ENCODE measurements at places on chromosomes 5 and 9.

DNA sequence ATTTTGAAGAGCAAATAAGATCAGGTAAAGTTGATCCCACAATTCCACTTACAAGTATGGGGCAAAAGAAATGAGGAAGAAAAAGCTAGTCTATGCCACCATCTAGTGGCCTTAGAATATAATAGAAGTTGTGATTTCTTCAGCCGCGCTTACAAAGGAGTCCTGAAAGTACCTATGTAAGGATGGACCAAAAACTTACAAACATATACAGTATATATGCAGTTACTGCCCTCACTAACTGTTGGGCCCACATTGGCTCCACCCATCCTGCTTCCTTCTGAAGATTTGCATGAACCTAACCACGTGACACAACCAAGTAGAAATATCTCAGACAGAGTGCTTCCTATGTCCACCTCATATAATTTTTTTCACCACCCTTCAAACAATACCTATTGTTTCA is 11.7 kb upstream of the OR13D1 start:
- DNase-seq, result no peak

DNA sequence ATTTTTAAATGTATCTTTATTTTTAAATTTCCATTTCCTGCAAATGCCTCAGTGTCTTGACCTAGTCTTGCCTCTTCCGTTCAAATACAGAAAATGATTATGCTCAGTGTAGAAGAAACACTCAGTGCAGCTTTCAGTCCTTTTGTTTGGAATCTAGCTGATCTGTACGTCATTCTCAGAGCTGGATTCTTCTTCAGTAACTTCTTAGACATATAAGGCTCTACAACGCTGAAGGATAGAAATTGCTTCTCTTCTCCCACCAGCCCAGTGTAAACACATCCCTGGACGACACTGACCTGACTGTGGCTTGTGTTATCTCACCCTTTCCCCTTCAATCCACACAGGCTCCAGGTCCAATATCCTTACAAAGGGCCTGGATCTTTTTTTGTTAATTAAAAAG is 3.2 kb upstream of the ALDH1B1 start:
- no peak for DNase-seq

DNA sequence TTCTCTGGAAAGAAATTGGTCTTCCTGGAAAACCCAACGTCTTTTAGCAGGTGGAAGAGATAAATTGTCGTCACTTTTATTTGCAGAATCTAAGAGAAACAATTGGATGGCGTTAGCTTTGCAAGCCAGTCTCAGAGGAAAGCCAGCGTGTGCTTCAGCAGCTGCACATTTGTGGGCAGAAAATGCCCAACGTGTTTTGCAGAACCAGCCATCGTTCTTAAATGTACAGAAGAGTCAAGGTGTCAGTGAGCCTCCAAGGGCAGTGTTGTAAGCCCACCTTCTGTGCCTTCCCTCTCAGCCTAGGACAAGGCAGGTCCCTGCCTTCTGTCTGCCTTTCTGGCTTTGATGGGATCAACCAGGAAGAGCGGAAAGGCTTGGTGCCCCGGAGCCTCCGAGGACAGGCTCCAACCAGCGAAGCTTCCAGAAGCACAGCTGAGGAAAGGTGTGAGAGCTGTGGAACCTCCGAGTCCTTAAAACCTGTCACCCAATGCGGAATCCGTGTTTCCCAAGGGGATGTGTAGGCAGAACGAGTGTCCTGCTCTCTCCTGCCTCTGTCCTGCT is 116.0 kb upstream of the IRX2 start:
- DNase-seq, result no peak

- no peak for DNase-seq
Observed at GRCh38 chr9:125732562-125732961, 14.6 kb upstream of the PBX3 start.

GRCh38 chr9:94568972-94569712 is 14.3 kb downstream of the PCAT7 start:
- DNase-seq, result no peak

GRCh38 chr9:93633492-93634221 is 57.3 kb downstream of the PHF2 start:
- DNase-seq, result no peak

GRCh38 chr5:116475338-116475737 is 99.3 kb downstream of the SEMA6A start:
- DNase-seq, result no peak

DNA sequence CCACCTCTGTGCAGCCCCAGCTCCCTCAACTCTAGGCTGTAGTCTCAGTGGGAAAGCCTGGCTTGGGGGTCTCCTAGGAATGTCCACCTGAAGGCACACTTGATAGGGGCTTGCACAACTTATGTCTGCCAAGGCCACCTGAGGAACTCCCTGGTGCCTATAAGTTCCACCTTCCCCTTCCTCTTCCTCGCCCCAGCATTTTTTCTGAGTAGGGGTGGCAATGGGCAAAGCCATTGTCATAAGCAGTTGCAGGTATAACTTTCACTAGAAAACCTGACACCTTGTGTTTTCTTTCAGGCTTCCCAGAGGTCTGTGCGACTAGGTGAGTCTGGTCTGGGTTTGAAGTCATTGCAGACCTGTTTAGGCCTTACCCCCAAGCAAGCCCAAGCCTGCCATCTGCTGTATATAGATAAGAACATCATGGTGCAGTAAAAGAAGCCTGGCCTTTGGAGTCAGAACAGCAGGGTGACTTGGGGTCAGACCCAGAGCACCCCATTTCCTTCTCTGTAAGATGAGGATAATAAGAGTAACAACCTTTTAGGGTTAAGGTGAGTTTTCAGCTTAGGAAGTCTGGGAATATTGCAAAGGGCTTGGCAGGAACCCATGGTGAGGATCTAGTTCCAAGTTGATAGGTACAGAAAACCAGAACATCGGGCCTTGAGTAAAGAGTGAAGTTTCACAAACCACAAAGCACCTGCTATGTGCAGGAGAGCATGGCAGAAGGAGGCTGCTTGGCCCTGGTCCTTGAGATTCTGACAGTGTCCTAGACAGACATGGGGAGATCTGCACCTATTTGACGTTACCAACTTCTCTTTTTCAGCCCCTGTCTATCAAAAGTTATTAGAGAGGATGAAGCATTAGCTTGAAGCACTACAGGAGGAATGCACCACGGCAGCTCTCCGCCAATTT is 33.8 kb downstream of the TGFBI start:
- no peak for DNase-seq

DNA sequence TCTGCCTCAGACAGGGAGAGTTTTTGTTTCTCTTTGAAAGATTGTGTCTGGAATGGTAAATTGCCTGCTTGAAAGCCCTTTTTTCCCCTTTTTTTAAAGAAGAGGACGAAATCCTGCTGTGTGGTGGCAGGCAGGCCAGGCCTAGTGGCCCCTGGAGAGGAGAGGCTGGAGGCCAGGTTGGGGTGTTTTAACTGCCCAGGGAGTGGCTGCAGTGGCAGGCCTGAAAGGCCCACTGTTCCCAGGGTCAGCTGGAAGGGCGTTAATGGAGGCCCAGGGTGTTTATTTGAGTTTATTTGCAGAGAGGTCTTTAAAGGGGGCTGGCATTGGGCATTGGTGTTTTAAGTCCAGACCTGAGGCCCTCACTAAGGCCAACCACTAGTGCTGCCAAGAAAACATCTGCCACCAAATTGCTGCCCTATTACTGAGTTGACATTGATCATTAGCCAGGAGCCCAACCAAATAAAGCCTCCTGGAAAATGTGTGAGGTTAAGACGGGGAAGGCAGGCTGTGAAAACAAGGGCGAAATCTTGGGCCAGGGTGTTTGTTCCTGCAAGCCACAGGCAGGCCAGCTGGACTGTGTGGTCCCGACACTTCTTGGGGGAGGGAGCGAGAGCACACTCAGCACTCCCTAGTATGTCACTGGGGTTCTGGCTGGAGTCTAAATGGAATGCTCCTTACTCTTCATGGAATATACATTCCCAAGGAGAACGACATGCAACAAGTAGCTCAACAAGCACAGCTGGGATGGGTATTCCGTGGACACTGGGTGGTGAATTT is 5.0 kb downstream of the JADE2 start:
- peak; percentile 81 for DNase-seq

- no peak for DNase-seq
Observed at GRCh38 chr9:34087370-34087769, 38.7 kb upstream of the UBAP2 start.

DNA sequence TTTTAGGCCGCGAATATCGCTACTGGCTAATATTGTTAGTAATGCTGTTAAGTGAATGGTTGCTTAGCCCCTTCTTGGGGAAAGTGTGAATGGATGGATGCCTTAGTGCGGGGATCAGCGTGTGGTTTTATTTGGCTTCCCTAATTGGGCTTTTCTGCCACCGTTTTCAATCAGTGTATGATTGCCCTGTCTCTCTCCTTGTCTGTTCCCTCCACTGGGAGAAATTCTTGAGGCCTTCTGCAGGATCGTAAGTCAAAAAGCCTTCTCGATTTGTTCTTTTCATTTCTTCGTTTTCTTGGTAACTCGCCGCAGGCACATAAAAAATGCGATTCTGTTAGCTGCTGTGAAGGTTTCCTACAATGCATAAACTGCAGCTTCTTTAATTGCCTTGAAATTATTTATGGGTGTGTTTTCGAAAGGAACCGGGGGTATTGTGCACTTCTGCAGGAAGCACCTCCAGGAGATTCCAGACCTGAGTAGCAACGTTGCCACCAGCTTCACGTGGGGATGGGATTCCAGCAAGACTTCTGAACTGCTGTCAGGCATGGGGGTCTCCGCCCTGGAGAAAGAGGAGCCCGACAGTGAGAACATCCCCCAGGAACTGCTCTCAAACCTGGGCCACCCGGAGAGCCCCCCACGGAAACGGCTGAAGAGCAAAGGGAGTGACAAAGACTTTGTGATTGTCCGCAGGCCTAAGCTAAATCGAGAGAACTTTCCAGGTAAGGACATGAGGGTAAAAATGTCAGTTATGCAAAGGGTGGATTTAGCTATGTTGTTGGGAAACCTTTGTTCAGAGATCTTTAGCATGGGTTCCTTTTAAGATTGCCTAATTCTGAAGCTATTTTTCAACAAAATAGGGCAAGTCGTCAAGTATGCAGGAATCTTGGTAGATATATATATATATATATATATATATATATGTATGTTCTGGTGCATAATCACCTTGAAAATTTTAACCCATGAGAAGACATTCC is 700 bp downstream of the SKP2 start:
- no peak for DNase-seq

DNA sequence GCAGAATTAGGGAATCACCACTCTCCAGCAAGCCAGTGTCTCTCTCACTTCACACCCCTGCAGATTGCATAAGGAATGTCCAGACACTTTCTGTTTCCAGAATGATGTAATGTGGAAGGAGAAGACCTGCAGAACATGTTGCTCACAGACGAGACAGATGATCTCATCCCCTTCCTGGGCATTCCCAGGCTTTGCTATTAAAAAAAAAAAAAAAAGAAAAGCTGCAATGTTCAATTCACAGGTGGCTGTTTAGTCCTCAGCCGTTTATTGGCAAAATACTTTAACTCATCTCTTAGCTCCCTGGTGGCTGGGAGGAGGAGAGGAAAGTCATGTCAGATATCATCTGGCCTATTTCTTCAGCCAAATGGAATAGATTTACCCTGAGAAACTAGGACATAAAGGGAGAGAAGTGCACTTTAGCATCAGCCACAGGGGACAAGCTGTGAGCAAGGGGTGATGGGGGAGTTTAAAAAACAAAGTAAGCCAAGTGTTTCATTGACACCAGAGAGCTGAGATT is 95.9 kb upstream of the TNC start:
- DNase-seq, result no peak

- no peak for DNase-seq
Observed at GRCh38 chr9:100586093-100586492, 8.2 kb downstream of the CAVIN4 start.

DNA sequence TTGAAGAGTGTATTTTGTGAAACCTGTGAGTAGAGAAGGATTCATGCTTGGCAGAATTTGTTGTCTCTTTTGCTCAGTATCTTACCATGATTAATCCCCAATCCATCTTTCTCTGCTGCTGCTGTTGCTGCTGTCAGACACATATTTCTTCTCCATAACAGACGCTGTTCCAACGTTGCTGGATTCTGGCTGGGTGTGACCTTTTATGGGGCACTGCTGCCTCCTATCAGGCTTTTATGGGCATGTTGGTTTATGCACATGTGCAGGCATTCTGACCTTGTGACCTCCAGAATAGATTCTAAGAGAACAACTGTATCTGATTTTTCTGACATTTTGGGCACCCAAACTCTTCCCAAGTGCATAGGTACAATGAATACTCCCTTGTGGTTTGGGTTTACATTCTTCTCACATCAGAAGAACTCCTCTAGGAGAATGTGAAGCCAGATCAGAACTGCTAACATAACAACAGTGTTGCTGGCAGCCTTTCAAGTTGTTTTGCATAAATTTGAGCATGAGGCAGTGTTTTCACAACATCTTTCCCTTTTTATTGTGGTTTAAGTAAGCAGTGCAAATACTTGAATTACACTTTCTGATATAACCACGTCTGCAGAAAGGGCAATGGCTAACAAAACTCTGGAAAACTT is 9.2 kb upstream of the ISL1 start:
- DNase-seq, result no peak

DNA sequence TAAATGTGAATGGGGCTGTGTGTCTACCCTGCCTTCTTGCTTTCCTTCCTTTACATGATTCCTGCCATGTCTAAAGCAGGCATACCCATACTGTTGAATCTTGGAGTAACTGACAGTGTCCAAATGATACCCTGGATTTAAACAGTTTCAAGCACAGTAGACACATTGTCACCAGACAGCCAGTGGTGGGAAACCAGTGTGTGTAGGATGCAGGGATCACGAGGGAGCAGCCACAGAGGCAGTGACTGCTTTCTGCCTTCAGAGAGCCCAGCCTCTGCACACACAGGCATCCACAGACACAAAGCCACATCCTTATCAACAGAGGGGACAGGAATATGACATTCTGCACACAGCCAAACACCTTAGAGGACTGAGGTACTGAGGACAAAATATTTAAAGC is 184.2 kb upstream of the TBCA start:
- DNase-seq, result peak; percentile 40

DNA sequence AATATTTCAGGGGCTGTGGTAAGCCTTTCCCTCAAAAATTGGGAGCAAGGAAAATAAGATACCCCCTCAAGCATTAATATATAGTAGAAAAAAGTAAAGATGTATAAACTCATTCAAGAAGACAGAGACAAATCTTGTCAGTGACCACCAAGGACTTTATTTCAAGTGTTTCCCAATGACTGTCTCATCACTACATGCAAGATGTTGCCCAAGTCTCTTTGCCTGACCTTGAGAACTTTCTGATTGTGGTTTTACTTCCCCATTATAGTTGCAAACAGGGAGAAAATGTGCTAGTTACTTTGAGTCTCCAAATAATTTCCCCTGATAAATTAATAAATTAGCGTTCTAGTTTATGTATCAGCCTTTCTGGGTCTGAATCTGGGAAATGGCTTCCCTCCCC is 4.0 kb upstream of the SLC46A2 start:
- DNase-seq, result no peak

DNA sequence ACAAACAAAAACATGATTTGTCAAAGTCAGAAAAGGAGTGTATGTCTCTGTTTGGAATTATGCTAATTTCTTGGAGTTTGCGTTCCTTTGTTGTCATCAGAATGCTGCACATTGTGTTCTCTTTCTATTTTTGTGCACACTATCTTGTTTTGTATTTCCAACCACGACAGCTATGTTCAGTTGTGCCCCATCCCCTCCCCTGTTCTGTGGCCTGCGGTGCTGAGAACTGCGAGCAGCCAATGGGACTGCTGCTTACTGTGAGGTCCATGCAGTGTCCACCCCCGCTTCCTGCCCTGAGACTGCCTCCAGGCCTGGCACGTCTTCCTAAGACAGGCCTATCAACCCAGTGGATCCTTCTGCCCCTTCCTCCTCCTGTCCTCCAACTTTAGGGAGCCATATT is 76.8 kb downstream of the PALM2AKAP2 start:
- peak; percentile 32 for DNase-seq

Data from anterior cingulate cortex (tissue), 58 donors.